ENCODE measurements at places on chromosomes 6 and 20.
A peak's percentile ranks its signal among the peaks of the same experiment; 100 is the strongest.

DNA sequence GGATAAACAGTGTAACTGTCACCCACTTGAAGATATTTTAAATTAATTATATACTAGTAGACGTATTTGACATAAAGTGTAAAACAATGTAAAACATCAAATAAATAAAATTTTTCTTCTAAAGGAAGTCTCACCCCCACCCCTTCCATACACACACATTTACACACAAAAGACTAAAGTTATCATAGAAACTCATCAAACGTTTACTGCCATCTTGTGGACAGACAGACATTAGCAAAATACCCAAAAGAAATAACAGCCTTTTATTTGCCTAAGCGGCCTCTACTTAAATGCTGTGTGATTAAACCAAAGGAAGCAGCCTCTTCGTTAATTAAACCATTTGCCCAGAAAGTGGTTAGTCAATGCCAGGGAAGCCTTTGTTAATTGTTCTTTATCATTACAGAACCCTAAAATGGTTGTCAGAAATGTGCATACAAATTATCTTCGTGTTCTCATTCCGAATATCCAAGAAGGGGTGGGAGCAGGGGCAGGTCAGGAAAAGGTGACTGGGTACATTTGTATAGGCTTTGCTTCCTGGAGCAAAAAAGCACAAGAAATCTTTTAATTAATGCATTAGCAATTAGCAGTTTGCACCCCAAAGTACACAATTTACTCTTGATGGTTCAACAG is 176.2 kb upstream of the SASH1 start:
- DNase-seq: peak; percentile 51

DNA sequence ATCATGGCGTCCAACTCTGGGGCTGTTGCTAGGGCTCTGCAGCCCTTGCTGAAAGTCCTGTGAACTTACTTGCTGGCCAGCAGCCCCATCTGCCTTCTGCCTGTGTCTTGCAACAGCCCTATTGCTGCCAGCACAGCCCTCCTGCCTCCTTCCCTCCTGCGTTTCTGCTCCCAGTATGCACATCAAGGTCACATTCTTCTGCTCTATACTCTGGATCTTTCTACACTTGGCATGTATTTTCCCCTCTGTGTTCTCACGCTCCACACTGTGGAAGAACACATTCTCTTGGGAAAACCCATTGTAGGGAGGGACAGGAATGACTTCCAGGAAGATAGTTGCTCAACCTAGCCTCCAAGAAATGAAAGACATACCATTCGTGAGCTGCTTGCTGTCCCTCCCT is 80.9 kb upstream of the PHACTR2 start:
- DNase-seq: no peak

- peak; percentile 37 for DNase-seq
Measured at GRCh38 chr6:83057705-83058321, 7.8 kb downstream of the UBE3D start.

- DNase-seq: no peak
Measured at GRCh38 chr6:148086843-148087242, 255.8 kb upstream of the SASH1 start.

DNA sequence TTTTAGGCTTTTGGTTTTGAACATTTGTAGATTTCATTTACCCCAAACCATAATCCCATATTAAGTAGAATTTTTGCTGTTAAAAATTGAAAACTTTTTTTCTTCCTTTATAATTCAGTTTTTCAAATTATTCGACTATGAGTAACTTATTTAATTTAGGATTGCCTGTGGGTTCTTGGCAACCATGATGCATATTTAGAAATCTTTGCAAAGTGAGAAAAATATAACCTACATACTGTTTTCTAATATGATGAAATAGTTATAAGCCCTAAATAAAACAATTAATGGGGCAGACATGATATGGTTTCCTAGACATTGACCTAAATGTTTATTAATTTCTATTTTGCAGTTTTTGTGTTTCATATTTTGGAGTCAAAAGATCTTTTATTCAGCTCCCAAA is 23.6 kb downstream of the NEDD9 start:
- DNase-seq: no peak

- no peak for DNase-seq
Measured at GRCh38 chr20:44664131-44664530, 12.6 kb upstream of the ADA start.

DNA sequence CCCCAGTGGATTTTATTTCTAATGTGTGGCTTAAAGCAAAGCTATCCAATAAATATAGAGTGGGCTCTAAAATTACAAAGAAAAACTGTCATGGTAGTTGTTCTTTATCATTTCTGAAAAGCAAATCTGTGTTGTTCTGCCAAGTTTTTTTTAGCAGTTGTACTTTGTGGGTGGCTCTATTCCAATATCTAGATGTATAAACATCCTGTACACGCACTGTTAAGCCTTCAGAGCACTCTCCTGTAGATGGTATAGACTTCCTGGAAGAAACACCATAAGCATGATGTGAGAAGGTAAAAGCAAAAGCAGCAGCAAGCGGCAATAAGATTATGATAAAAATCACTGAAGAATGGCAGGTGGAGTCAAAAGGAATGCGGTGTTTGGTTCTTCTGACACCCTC is 21.5 kb upstream of the TMEM30A start:
- DNase-seq: no peak

DNA sequence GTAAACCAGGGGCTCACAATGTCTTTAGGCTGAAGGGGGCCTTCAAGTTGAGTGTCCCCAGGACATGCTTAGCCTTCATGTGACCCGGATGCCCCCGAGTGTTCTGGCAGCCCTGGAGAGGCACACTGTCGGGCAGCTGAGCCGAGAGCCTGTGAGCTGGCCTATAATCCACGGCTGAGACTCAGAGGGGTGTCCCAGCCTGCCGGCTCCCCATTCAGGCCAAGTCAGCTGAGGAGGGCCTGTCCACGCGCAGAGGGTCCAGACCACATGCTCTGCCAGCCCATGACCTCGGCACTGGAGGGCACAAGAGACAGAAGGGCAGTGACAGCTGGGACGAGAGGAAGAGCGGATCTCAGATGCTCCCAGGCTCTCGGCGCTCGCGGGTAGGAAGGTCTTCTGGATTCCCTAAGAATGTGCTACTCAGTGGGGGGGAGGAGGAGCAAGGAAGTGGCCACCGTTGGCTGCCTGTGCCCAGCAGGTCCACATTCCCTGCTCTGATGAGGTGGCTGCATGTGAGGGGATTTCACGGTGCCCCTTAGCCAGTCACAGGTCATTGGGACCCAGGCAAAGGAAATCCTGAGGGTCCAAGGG is 224.7 kb downstream of the NRN1 start:
- no peak for DNase-seq

DNA sequence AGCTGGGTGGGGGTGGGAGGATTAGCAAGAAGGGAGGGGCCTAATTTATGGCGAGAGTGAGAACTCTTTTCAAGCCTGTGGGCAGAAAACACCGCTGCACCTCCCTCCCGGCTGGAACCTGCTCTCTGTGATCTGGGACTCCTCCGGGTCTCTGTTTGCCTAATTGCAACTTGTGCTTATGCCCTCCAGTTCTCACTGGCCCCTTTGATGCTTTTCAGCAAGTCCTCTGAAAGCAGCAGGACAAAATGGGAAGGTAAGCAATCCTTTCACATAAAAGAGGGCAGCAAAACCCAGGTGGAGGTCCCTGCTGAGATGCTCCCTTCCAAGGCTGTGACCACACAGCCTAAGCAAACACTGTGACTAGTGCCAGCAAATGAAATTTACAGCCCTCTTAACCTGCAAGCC is 523.0 kb upstream of the FLRT3 start:
- no peak for DNase-seq

- DNase-seq: peak; percentile 12
Measured at GRCh38 chr6:34142061-34142998, 3.6 kb downstream of the GRM4 start.

DNA sequence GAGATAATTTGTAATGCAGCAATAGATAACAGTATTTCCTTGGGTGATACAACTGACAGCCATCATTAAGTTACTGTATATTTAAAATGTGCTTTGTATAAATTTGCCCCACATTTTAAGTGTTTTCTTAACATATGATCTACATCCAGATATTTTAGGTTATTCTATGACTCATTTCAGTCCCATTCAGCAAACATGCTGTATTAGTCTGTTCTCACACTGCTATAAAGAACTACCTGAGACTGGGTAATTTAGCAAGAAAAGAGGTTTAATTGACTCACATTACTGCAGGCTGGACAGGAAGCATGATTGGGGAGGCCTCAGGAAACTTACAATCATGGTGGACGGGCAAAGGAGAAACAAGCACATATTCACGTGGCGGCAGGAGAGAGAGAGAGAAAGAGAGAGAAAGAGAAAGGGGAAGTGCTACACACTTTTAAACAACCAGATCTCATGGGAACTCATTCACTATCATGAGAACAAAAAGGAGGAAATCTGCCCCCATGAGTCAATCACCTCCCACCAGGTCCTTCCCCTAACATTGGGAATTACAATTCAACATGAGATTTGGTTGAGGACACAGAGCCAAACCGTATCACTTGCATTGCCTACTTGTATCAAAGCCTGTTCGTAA is 9.6 kb upstream of the CHD6 start:
- no peak for DNase-seq

DNA sequence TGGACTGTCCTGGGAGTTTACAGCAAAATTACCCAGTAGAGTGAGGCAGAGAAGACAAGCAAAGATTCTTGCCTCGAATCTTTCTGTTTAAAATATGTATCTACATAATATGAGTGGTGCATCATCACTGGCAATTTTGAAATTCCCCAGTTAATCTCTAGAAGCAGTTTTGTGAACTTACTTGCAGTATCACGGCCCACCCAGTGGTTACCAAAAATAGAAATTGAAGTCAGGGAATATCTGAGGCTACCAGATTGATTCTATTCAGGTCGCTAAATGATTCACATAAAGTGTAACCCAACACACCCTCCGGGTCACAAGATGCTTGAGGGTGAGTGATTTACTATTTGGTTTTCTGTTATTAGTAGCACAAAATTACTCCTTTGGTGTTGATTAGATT is 111.9 kb downstream of the PPP1R14C start:
- DNase-seq: no peak

DNA sequence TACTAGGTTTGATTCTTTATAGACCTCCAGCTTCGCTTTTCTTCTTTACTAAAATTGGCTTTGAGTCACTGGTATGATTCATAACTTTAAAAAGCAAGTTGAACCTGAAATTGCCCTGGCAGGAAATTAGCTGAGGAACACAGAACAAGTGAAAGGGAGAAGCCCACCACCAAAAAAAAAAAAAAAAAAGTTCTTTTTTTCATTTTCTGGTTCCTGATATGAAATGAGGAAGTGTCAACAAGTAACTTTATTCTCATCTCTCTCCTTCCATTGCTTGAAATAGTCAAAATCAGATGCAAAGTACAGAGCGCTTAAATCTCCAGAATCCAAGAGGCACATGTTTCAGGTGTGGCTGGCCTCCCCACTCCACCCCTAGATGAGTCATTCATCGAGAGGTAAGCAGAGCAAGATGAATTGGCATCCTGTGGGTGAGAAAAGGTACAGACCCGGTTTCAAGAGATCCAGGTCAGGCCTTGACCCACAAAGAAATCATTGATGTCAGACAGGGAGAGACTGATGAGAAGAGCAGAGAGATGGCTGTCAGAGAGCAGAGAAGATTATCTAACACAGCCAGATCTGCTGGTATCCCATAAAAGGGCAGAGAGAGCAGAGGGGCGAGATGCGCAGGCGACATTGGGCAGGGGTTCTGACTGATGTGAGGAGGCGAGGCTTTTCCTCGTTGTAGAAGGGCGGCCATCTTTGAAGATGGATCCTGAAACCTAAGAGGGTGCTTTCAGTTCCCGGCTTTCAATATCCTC is 54.8 kb upstream of the MBOAT1 start:
- DNase-seq: no peak

DNA sequence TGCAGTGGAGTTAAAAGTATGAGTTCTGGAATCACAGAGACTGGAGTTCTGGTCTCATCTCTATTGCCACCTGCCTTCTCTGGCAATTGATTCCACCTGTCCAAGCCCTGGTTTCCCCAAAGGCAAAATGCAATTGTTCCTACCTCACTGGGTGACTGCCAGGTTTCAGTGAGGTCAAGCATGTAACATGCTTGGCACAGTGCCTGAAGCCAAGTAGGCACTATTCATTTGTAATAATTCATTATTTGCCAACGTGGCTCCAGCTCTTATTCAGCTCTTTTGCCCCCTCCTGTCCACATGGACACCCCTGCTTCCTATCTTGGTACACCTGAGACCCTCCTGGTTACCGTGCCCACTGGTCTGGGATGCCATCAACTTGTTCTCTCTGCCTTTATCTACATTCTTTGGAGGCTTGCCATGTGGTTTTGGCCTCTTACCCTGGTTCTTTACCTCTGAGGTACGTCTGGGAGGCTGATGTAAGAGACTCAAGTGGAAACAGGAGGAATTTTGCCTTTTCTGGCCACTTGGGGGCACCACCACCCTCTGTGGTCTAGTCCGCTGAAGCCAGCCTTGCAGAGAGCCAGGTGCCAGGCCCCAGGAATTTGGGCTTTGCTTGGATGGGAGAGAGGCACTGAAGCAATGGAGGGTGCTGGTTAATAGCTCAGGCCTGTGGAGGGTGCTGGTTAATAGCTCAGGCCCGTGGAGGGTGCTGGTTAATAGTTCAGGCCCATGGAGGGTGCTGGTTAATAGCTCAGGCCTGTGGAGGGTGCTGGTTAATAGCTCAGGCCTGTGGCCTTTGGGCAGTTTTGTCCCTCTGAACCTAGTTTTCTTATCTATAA is 1.7 kb downstream of the KCNK15 start:
- DNase-seq: peak; percentile 86

GRCh38 chr6:101276066-101276465 is 117.4 kb upstream of the GRIK2 start:
- DNase-seq: no peak

GRCh38 chr6:159766906-159767305 is 5.1 kb downstream of the ACAT2 start:
- no peak for DNase-seq

Measured in Caki2 (cell line).